ENCODE measurements at places on chromosomes 6 and 20. TPM values are rescaled to one million over a fixed set of nuclear protein-coding genes. Genes with fewer than 3 reads are reported as not detected.

- no peak for DNase-seq
Measured at GRCh38 chr20:46378412-46379009, 27.9 kb downstream of the ELMO2 start.

- DNase-seq: no peak
Measured at GRCh38 chr6:36724514-36725390, 27.1 kb downstream of the RAB44 start.

The MRAP2 gene
- 27.0 TPM for polyA plus RNA-seq

The RFX6 gene
- not detected for polyA plus RNA-seq

DNA sequence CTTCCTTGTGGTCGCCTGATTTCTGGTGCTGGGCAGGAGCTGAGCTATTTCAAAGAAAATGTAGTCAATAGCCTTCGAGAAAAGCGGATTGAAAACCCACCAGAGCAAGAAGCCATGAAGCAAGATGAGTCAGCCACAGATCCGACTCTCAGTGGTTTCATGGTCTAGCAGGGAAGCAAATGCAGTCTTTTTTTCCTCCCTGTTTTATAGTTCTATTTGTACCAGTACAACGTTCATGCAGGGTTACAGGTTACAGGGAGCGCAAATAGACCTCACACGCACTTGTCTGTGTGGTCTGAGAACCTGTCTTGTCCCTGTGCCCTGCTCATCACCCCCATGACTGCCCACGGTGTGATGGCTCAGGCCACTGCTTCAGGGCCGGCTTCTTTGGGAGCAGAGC is 309.8 kb upstream of the SUPT3H start:
- DNase-seq: no peak

The ARMC12 gene
- not detected for polyA plus RNA-seq

- no peak for DNase-seq
Measured at GRCh38 chr6:139920027-139920775, 545.8 kb upstream of the CITED2 start.

The ZC3H12D gene
- 0.17 TPM for polyA plus RNA-seq

All from muscle of arm (tissue), 14 donors.